ENCODE measurements at places on chromosomes 5 and 9. TPM values are rescaled to one million over a fixed set of nuclear protein-coding genes. Genes with fewer than 3 reads are reported as not detected.
A peak's percentile ranks its signal among the peaks of the same experiment; 100 is the strongest.

Gene PCA3
- total RNA-seq = 0.40 TPM

Gene GABRA6
- not detected for total RNA-seq

Gene ANXA2R
- total RNA-seq = 2.6 TPM

Gene OR1J2
- total RNA-seq = not detected

Gene SPATA6L
- 0.94 TPM for total RNA-seq

Gene NMUR2
- total RNA-seq = not detected

Gene LPCAT1
- total RNA-seq = 25.8 TPM

Gene BTF3
- total RNA-seq = 423 TPM

Gene FBLL1
- not detected for total RNA-seq

Gene WDR31
- 2.6 TPM for total RNA-seq

Gene PHF24
- total RNA-seq = not detected

Gene RMI1
- total RNA-seq = 4.8 TPM

Gene MAP1B
- 704 TPM for total RNA-seq

Gene MEF2C
- 23.1 TPM for total RNA-seq

Gene MXD3
- total RNA-seq = 5.6 TPM

GRCh38 chr5:80399526-80400239 lies 8.2 kb upstream of the ZFYVE16 start:
- peak; percentile 51 for ATAC-seq

- ATAC-seq = no peak
Measured at GRCh38 chr9:9341203-9341602, 1271.6 kb downstream of the PTPRD start.

GRCh38 chr9:94812343-94812742 lies 85.8 kb downstream of the AOPEP start:
- ATAC-seq = peak; percentile 24

DNA sequence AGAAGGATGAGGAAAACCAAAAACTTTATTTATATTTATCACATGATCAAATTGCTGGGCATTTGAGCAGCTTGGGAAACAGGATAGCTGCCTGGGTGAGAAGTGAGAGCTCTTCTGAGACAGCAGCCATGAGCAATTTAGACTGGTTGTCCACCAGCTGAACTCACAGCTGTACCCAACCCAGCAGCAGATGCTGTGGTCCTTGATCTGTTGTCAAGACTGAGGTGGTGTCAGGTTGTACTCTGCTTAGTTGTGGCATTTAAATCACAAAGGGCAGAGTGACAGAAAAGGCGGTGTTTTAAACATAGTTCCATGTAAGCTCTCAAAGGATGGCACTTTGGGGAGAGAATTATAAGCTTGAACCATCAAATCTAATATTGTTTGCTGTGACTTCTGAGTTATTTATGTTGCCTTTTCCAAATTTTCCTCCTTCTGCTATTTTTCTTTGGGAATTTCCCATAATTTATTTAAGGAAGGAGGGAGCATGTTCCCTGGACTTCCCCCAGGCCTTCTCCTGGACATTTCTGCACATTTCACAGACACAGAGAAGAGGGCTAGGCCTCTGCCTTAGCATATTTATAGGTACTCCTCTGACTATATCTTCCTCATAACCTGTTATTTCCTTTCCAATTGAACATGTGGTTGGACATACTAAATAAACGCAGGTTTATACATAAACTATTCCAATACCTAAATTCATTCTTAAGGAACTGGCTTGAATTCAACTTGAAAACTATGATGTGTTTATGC lies 117.7 kb upstream of the FER start:
- ATAC-seq = no peak

GRCh38 chr5:143262393-143263174 lies 140.9 kb downstream of the NR3C1 start:
- peak; percentile 77 for ATAC-seq

GRCh38 chr5:109936996-109937395 lies 247.3 kb downstream of the MAN2A1 start:
- ATAC-seq = no peak

DNA sequence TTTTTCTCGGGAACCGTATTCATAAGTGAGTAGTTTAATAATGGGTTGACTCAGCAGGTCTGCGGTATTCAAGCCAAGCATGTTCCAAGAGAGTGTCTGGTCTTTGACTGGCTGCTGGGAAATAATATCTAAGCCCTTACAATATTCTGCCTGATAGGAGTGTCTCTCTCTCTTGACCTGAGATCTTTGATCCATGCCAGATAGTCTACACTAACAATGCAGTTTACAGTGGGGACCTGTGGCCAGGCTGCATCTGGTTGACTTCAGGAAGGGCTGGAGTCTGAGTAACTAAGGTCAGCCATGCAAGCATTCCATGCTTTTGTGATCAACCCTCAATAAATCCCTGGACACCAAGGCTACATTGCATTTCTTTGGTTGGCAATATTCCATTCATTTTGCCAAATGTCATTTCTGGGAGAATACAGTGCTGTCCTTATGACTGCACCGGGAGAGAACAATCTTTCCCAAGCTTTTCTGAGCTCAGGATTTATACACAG lies 195.5 kb downstream of the SEMA5A start:
- ATAC-seq = peak; percentile 40

- ATAC-seq = no peak
Measured at GRCh38 chr9:36392489-36392888, 7.6 kb downstream of the RNF38 start.

- ATAC-seq = no peak
Measured at GRCh38 chr9:97714435-97714834, 17.3 kb upstream of the XPA start.

- no peak for ATAC-seq
Measured at GRCh38 chr5:175772747-175773533, 98.4 kb upstream of the CPLX2 start.

DNA sequence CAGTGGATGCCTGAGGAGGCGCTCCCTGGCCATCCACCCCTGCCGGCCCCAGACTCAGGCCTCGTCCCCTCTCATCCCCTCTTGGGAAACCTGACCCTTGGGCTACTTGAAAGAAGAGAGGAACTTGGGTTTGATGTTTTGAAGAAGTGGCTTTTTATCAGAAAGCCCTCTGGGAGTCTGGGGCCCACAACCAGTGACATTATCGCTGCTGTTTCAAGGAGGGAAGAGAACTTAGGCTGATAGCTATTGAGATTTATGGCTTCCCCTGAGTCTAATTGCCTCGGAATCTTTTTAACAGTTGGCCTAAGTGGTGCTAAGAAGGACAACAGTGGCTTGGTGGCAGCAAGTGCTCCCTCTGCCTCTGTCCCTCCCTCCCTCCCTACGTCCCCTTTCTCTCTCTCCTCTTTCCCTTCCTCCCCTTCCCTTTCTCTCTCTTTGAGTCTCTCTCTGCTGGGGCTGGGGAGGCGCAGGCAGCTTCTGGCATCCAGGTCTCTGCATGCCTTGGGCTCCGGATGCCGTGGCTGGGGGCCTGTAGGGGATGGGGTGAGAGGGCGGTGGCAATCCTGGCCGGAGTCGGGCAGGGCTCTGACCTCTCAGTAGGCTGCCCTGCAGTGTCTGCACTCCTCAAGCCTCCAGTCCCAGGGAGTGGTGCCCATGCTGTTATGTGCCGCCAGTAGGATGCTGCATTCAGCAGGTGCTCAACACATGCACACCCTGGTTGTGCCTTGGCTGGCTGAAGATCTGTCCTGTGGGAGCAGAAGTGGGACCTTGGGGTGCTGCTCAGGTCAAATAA lies 49.6 kb upstream of the RXRA start:
- no peak for ATAC-seq

DNA sequence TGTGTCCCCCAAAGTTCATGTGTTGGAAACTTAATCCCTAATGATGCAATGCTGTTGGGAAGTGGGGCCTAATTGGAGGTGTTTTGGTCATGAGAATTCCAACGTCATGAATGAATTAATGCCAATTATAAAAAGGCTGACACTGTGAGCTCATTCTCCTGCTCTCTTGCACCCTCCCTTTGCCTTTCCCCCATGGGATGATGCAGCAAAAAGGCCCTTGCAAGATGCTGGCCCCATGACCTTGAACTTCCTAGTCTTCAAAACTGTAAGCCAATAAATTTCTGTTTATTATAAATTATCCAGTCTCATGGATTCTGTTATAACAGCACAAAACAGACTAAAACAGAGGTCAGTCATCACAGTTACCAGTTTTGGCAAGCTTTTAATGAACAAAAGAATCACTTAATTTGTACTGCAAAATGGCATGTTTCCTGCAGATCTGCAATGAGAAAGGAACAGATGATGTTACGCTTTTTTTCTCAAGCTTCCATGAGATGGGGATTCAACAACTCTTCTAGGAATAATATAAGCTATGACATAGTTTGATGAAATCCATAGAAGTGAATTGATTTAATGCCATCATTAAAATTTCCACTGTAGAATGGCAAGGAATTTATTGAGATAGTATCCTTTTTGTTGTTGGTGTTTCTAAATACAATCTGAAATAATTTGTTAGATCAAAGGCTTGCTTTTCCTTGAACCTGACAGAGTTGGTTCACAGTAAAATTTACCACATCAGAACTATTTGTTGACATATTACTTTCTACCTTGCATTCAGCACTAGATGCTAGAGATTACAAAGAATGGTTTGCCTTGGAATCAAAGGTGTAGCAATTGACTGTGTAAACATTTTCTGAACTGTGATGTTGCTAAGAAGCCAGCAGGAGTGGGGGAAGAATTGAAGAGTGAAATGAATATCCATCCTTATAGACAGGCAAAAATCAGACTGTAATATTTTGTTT lies 29.3 kb upstream of the RFK start:
- ATAC-seq = no peak

- ATAC-seq = no peak
Measured at GRCh38 chr5:160850421-160850820, 1.6 kb downstream of the ATP10B start.

DNA sequence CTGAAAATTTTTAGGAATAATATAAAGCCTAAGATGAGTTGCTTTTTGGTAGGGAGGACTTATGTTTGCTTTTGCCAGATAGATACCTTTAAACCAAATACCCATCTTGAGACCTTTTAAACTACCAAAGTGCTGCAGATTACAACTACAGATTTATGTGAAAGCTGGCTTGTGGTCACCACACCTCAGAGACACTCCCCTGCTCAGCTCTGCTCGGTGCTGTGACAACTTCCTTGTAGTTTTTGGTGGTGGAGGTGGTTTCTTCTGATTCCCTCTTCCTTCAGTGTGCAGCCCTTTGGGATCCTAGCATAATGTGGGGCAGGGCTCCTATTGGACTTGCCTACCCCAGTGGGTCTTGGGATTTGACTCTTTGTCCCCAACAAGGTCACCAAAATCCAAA lies 29.2 kb downstream of the GARNL3 start:
- no peak for ATAC-seq

DNA sequence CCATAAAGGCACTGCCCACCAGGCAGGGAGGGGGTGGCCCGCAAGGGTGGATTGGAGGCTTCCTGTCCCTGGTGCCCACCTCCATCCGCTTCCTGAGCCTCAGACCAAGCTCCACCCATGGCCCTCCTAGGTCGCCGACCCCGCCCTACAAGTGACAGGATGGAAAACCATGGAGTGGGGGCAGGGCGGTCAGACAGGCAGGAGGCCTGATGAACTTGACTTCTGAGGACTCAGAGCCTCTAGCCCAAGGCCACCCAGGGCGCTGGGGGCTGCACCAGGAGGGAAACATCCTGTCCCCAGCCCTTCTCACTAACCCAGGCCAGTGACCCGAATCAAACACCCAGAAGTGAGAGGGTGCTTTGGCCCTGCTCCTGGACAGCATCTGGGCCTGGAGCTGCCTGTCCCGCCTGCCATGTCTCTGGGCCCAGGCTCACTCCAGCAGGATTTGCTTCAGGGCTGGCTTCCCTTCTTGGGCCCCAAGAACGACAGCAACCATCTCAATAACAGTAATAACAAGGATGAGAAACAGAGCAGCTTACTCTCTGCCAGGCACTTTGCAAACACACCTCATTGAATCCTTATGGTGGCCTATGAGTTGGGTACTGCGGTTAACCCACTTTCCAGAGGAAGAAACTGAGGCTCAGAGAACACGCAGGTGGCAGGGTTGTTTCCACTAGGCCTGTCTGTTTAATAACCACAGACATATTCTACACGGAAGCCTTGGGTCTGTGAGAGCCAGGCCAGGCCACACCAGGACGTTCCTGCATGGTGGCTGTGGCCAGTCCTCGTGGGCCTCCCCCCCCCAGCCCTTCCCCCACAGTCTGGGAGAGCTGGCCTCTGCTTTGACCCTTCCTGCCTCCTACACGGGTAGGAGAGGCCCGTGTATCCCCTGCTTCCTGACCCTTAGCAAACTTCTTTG lies 4.4 kb upstream of the ST6GALNAC6 start:
- ATAC-seq = peak; percentile 34

DNA sequence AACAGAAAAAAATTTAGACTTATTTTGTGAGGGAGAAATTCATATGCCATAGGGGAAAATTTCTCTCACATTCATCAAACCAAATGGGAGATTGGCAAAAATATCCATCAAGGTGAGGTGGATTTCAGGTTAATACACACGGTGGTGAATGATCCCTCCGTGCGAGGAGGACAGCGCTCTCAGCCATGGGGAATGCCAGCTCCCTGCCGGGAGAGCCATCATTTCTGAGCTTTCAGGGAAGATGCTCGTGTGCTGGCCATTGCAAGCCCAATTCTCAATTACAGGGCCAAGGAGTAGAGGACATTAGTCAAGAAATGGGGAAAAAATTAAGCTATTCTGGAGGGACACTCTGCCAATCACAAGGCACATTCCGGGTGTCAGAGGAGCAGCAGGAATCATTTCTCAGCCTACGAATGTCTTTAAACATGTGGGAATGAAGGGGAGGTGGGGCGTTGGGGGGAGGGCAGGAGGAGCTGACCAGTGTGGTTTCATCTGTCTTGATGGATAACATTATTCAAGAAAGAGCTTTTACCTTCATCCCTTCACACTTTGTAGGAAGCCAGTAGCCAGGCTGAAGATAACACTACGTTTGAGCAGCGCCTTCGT lies 165.5 kb downstream of the DAB2IP start:
- ATAC-seq = no peak

GRCh38 chr9:15158064-15158463 lies 149.0 kb downstream of the TTC39B start:
- ATAC-seq = no peak

- ATAC-seq = no peak
Measured at GRCh38 chr9:119662329-119662728, 293.1 kb upstream of the BRINP1 start.

GRCh38 chr5:147643142-147643541 lies 133.3 kb upstream of the DPYSL3 start:
- no peak for ATAC-seq

GRCh38 chr9:98790134-98790841 lies 6.1 kb downstream of the ANKS6 start:
- no peak for ATAC-seq

DNA sequence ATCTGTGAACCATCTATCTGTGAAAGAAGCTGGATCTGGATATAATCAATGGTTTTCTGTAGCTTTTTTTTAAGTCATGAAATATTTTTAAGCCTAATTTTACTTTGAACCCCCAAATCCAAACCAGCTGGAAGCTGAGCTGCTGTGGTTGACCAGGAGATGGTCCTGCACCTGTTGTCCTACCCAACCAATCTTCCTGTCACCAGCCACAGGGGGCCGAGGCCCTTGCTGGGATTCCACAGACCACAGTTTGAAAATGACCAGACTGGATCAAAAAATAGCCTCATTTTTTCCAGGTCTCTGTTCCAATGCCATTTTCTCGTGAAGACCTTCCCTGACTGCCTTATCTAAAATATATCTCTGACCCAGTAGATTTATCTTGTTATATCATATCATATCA lies 200.6 kb downstream of the SGCD start:
- ATAC-seq = no peak

GRCh38 chr9:122329597-122329996 lies 41.2 kb upstream of the PTGS1 start:
- ATAC-seq = no peak

Data from gastroesophageal sphincter (tissue), 4 donors.